Natural killer cell treated with Interleukin-12 subunit alpha and Interleukin-12 subunit beta and Interleukin-15 and Interleukin-18, amount 100 ng/mL, for 72 hours (primary cell): ENCODE measurements at places on chromosomes 12 and 14. TPM values are rescaled to one million over a fixed set of nuclear protein-coding genes. Genes with fewer than 3 reads are reported as not detected.

DNA sequence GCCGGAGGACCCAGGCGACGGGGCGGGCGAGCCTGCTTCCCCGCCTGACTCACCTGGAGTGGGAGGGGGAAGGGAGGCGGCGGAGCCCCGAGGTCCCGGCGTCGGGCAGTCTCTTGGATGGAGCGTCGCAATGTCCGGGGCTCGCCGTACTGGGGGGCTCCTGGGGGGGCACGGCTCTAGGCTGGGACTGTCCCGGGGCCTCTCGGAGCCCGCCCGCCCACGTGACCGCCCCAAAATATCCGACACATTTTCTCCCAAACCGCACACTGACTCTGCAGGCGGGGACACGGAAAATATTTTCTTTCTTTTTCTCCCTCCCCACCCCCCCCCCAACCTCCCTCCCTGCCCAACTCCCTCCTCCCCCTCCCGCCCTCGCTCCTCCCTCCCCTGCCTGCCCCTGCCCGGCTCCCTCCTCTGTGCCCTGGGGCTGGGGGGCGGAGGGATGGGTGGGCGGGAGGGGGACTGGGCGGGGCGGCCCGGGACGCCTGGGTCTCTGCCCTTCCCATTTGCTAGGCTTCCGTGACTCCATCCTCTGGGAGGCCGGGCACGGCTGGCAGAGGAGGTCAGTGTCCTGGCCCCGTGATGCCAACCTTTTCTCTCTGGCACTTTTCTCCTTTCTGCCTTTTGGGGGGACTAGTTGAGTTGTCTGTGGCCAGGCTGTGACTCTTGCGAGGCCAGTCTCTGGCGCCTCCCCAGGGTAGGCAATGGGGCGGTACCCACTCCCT is at the start of gene RARG:
Gene RARG (minus strand): TSS at position 289 of the 725 bp plus-strand sequence. CDS start 4,664 bp downstream, outside the sequence.
- DNase-seq: peak; percentile 60

- DNase-seq: no peak
Measured at GRCh38 chr12:125773033-125773640, 707.9 kb downstream of the AACS start.

Gene FBLN5
- not detected for total RNA-seq

Gene WDR20
- total RNA-seq: 59.3 TPM

Gene FGD6
- total RNA-seq: 2.0 TPM

Gene SSTR1
- not detected for total RNA-seq

Gene LETMD1
- 46.5 TPM for total RNA-seq

DNA sequence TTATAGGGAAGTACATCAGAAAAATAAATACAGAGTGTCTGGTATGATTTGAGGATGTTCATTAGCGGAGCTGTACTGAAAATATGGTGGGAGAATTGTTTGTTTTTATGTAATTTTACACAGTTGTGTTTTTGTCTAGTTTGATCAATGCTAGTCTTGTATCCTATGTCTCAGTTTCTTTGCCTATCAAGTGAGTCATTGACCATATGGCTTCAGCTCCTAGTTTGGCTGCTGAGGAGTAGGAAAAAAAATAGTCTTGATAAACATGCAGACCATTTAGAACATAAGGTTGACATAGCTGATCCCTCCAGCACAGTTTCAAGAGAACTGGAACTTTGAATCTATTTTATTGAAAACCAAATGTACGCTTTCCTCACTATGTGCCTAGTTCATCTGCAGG is 1292.1 kb upstream of the FLRT2 start:
- DNase-seq: no peak

Gene NEDD1
- 31.9 TPM for total RNA-seq

- no peak for DNase-seq
Measured at GRCh38 chr12:13339538-13339937, 143.0 kb downstream of the EMP1 start.

DNA sequence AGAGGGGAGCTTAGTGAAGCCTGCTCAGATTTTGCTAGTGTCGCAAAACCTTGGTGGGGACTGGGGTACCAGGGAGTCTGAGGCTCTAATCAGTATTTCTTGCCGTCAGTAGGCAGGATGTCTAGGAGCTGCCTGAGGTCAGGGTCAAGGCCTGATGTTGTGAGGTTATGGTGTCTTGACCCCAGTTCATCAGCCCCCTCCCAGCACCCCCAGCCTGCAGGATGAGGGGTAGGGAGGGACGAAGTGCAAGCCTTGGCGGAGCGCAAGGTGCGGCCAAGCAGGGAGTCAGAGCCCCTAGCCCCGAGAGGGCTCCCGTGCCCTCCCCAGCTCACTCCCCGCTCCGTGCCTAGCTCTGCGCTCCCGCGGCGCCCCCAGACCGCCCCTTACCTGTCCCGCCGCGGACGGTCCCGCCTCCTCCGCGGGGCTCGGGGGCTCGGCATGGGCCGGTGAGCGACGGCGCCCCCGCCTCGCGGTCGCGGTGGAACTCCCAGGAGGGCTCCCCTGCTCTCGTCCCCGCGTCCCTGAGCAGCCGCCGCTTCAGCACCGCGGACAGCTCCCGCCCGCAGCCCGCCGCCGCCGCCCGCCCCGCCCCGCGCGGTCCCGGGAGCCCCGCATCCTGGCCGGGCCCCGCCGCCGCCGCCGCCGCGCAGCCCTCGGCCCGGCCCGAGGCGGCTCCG is 347 bp downstream of the SYNDIG1L start:
- DNase-seq: peak; percentile 75

Gene LRRK2
- 0.47 TPM for total RNA-seq

DNA sequence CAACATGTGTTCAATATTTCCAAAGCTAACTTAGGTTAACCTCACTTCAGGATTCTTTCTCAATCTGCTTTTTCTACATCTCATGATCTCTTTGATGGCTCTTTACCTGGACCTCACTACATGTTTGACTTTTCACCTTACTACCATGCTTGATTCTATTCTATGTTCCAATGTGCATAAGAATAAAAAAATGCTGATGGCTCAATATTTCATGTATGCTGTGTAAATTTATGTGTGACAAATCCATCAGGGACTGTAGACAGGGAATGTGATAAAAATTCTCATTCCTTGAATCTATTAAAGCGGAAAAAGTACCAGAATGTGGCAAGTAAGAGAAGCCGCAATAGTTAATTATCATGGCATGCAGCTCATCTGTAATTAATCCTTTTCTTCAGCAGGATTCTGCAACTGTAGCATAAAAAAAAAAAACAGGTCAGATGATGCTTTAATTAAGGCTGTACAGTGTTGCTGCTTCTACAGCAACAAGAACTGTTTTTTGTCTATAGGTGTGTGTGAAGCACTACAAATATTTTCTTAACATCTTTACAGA is 276.9 kb upstream of the PRKD1 start:
- no peak for DNase-seq

Gene ADCY4
- total RNA-seq: 1.0 TPM

GRCh38 chr12:674272-674781 is 11.1 kb upstream of the NINJ2 start:
- peak; percentile 76 for DNase-seq
